DMS79 (cell line): ENCODE measurements at places on chromosomes 5 and 9.
A peak's percentile ranks its signal among the peaks of the same experiment; 100 is the strongest.

- no peak for DNase-seq
Observed at GRCh38 chr5:152549709-152550108, 144.6 kb upstream of the NMUR2 start.

DNA sequence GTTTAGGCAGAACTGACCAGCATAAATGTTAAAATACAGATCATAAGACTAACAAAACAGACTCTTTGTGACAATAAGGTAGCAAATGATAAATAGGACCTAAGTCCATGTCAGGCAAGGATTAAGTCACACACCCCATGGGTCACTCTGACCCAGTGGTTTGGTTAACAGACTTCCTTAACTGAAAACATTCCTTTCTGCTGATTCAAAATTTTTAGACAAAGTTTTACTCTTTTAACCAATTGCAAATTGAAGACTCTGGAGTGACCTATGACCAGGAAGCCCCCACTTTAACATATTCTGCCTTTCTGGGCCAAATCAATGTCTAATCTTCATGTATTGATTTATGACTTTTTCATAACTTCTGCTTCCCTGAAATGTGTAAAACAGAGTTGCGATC, 4.9 kb upstream of the NXNL2 start:
- DNase-seq, result no peak

- no peak for DNase-seq
Observed at GRCh38 chr5:139014726-139015125, 139.6 kb upstream of the LRRTM2 start.

DNA sequence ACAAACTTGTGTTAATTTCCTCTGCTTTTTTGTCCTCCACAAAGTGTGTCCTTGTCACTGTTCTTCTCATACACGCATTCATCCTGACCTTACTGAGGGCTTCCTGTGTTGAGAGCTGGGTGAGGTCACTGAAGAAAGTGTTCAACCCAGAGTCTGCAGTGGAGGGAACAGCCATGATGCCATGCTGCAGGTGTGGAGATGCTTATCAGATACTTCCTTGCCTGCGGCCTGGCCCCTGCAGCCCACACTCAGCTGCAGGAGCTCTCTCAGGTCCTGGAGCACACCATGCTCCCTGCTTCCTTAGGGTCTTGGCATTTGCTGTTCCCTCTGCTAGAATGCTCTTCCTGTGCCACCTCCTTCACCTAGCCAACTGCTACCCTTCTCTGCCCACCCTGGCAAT, 108.1 kb upstream of the SPRY4 start:
- peak; percentile 49 for DNase-seq

DNA sequence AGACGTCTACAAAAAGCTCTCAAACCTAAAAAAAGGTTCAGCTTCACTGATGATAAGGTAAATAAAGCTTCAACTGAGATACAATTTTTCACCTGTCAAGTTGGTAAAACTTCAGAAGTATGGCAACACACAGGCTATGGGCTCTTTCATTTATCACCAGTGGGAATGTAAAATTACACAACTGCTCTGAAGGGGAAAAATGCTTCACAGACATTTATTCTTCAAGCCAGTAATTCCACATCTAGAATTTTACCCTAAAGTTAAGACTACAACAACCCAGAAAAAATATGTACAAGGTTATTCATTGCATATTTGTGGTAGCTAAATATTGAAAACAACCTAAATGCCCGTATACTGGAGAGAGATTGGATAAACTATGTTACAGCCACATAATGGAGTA, 48.1 kb upstream of the NREP start:
- no peak for DNase-seq

DNA sequence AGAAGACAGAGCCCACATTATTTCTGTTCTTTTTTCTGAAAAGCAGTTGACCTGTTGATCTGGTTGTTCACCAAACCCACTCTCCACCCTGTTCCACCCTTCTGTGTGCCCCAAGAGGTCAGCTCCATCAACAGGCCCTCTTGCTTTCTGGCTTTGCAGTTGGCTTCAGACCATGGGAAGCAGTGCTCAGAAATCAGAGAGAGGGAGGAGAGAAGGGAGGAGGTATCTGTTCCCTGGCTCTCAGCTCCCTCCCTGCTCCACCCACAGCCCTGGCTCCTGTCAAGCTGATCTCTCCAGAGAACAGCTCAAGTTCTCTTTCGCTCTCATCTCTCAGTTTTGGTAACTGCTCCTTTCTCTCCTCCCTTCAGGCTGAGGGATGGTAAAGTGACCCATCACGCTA, 144.2 kb upstream of the RAI14 start:
- DNase-seq, result no peak

DNA sequence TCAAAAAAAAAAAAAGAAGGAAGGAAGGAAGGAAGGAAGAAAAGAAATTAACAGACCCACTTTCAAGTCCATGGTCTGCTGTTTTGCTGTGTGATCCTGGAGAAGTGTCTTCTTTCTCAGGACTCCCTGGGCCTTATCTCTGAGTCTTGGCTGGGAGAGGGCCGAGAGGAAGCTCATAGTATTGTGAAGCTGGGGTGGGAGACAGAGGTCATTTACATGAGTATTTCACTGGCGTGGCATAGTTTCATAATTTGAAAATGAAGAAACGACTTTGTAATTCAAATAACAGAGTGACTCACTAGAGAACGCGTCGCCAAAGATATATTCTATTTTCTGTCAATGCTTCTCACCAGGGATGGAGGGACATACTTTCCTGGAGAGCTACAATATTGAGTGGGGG, 2.4 kb upstream of the C9orf50 start:
- no peak for DNase-seq

DNA sequence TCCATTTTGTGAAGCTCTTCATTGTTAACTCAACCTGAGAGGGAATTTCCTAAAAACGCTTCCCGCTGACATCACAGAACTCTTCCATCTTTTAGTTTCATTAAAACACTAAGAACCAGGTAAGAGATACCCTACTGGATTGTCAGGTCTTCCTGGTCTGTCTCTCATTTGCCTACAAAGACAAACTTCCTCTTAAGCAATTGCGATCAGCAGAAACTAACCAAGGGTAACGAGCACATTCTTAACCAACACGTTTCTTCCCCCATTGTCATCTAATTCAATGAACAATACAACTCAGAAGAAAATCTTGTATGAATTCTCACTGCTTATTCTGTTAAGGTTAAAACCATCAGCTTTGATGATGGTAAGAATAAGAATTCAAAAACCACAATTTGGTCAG, 6.6 kb downstream of the FBXW11 start:
- no peak for DNase-seq

GRCh38 chr5:96036301-96036700, 74.7 kb upstream of the ELL2 start:
- DNase-seq, result no peak

- DNase-seq, result no peak
Observed at GRCh38 chr5:14174230-14174636, 31.1 kb downstream of the TRIO start.

GRCh38 chr5:130954336-130954735, 210.7 kb downstream of the HINT1 start:
- DNase-seq, result no peak

- no peak for DNase-seq
Observed at GRCh38 chr5:3511519-3511918, 84.1 kb upstream of the IRX1 start.

DNA sequence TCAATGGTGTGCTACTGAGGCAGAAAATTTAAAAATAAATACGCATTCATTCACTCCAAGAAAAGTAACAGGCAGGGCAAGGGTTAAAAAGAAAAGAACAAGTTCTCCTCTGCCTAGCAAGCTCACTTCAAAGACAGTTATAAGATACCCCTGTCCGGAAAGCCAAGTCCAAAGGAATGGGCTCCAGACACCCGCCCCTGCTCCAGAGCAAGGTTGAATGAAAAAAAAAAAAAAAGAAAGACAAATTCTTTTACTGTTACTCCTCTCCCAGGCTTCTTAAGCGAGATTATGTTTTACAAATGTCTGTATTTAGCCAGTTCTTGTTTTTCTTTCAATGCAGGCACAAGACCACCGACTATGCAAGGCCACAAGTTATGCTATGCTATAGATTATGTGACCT, 9.1 kb upstream of the ANXA2R start:
- DNase-seq, result no peak

DNA sequence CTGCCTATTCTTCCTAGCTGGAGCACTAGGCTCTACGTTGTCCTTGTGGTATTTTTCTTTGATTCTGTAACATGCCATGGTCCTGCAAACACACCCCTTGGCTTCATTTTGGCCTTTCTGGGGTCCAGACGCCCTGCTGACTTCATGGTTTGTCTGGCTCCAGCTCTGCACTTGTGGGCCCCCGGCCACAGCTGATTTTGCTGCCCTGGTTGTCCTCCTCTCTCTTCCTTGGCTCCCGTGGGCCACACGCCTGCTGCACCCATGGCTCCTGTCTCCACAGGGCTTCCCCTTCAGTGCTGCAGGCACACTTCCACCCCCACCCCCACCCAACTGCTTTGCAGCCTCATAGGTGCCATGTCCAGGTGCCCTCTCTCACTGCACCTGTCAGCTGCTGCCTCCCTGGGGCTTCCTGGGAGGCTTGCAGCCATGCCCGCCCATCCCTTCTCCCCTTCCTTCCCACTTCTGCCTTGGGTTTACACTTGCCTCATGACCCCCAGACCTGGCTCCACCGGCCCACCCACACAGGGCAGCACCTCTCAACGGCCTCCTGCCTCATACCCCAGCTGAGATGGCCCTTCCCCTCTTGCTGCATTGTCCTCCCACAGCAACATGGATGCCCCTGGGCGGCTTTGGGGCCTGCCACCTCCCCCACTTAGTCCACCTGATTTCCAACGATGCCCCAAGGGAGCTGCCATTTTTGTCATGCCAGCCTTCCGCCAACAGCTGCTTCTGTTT, 25.6 kb downstream of the SLC6A3 start:
- no peak for DNase-seq

DNA sequence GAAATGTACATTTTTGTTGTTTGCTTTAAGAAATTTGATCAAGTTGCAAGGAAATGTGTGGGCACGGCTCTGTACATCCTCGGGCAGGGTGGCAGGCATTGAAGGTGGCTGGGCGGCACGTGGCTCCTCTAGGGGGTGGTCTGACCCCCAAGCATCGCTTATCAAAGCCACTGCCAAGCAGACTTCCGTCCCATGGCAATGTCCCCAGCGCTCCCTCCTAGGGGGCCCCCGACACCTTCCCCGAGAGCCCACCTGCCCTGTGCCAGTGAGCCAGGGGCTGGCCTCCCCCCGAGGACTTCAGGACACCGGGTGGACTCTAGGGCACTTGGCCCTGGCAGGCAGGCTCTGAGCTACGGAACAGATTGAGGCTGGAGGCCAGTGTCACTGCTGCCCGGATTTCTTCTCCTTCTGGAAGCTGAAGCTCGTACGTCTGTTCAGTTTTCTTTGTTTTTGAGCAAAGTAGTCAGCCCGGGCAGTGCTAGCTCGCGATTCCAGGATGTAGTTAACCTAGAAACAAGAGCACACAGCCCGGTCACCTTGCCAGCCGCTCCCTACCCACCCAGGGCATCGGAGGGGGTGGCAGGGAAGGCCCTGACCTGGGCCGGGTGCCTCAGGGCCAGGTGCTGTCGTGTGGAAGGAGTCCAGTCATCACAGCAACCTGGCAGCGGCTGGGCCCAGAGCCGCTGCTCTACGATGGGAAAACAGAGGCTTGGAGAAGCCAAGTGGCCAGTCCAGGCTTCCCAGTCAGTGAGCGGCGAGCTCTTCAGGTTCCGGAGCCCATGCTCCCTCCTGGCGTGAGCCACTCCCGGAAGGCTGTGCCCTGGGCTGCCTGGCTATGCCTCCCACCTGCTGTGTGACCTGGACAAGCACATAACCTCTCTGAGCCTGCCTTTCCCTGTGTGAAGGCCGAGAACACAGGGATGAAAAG, 177.1 kb downstream of the GAPVD1 start:
- no peak for DNase-seq

GRCh38 chr5:35876922-35877321, 20.2 kb downstream of the IL7R start:
- DNase-seq, result no peak

DNA sequence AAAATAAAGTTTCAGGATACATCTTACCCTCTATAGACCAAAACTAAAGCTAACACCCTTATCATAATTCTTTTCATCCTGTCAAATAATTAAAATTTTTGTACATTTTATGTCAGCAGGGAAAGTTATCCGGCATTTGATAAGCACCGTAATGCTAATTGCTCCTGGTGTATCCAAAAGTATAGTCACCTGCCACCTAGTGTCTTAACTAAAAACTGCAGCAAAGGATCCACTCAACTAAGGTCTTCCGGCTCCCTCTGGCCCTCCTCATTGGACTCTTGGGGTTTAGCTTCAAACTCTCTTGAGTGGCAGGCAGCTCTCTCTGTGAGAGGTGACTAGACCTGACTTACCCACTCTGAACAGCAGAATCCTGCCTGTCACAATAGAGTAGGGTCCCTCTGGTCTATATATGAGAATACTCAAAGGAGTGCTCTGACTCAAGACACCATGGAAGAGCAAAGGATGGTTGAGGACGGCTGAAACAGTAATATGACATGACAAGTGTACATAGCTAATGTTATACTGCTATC, 60.4 kb upstream of the CAST start:
- peak; percentile 52 for DNase-seq

DNA sequence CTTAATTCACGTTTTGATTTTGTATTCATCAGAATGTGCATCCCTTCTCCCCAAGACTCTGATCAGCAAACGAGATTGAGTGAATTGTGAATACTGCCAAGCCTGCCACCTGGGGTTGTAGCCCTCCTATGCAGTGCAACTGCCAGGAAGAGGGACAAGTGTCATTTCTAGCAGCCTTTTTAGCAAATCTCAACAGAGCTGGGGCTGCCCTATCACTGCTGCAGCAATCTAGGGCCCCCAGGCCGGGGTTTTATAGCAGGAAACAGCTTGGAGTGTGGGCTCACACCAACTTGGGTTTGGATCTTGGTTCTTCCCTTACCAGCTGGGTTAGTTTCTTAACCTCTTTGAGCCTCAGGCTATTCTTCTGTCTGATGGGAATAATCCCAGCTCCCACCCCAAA, 4.0 kb downstream of the CSF1R start:
- DNase-seq, result no peak

- DNase-seq, result no peak
Observed at GRCh38 chr5:155485386-155485785, 471.8 kb downstream of the KIF4B start.

GRCh38 chr9:87089929-87090328, 142.6 kb upstream of the GAS1 start:
- DNase-seq, result no peak

- no peak for DNase-seq
Observed at GRCh38 chr9:84916769-84917168, 247.2 kb downstream of the NTRK2 start.

- DNase-seq, result no peak
Observed at GRCh38 chr5:39501397-39501796, 76.6 kb upstream of the DAB2 start.

DNA sequence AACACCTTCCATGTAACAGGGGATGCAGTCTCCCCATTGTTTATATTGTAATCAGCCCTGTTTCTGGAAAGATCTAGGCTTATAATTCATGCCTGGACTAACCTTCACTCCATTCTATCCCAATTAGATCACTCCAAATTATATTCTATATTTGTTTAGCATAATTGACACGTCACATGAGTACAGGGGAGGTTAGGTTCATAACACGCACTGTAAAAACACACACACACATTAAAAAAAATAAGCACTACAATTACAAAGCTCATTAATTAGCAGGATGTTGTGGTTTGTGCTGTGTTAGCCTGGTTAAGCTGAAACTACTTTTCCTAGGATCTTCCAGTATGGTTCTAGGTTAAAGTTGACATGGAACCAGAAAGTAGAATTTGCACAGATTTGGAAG, 126.0 kb downstream of the MLLT3 start:
- DNase-seq, result no peak

- DNase-seq, result no peak
Observed at GRCh38 chr5:54793468-54794134, 191.8 kb downstream of the ESM1 start.
